NCI-H1417 treated with DMSO at 0.1 percent for 48 hours (cell line): ENCODE measurements at places on chromosomes 11 and 22.

DNA sequence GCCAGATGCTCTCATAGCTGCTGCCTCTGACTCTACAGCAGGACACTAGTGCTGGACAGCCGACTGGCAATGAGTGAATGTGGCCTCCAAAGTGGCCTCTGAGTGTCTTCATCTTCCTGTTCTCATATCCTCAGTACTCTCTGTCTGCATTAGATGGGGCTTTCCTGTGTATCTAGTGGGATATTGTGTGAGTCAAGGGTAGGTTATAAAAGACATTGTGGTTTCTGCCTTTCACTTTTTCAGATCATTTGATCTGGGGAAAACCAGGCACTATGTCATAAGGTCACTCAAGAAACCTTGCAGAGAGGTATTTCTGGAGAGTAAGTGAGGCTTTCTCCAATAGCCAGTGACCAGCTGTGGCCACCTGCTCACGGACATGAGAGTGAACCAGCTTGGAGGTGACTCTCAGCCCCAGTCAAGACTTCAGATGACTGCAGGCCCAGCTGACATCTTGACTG is 333.6 kb upstream of the NCAM1 start:
- DNase-seq: no peak

- no peak for DNase-seq
Observed at GRCh38 chr11:66720899-66721470, 8.0 kb downstream of the SPTBN2 start.

DNA sequence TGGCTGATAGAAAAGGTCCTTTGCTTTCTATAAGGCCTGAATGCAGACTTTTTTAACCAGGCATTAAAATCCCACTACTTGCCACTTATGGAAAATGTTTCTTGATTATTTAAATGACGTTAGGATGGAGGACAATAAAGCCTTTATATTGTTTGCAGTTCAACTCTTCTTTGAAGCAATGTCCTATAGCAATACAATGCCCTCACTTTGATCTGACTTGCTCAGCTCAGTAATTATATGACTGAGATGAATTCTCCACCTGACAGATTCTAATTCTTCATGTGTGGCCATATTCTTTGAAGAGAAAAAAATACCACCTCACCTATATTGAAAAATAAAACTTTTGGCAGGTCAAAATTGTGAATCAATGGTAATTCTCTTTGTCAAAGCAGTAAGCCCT is 182.0 kb upstream of the MTMR2 start:
- DNase-seq: no peak

GRCh38 chr11:88420165-88420791 is 82.7 kb upstream of the CTSC start:
- no peak for DNase-seq

- no peak for DNase-seq
Observed at GRCh38 chr11:128058580-128059208, 528.7 kb downstream of the ETS1 start.

- DNase-seq: no peak
Observed at GRCh38 chr22:41826021-41826420, 6.9 kb upstream of the SREBF2 start.

GRCh38 chr11:69931060-69931910 is 112.1 kb upstream of the FGF3 start:
- DNase-seq: no peak

GRCh38 chr11:33451364-33451763 is 194.2 kb downstream of the HIPK3 start:
- DNase-seq: no peak

DNA sequence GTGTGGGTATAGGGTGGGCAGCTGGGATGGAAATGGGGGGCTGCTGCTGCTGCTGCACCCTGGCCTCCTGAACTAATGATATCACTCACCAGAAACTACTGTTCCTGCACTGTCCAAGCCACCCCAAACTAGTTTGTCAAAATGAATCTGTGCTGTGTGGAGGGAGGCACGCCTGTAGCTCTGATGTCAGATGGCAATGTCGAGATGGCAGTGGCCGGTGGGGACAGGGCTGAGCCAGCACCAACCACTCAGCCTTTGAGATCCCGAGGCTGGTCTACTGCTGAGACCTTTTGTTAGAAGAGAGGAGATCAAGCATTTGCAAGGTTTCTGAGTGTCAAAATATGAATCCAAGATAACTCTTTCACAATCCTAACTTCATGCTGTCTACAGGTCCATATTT is 1.3 kb downstream of the RAG1 start:
- DNase-seq: no peak

GRCh38 chr11:83895516-83895915 is 609.3 kb upstream of the CCDC90B start:
- no peak for DNase-seq

- DNase-seq: no peak
Observed at GRCh38 chr11:128201009-128201408, 386.3 kb downstream of the ETS1 start.

DNA sequence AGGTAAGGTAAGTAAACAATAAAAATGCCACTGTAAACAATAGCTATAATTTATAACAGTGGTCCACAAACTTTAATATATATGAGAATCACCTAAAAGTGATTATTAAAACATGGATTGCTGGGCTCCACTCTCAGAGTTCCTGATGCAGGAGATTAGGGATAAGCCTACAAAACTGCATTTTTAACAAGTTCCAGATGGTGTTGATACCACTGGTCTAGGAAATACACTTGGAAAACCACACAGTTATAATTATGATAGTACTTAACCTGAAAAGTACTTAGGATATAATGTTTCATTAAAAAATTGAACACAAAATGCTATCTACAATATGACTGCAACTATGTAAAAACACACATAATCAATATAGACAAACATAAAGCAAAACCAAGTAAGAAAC is 20.4 kb downstream of the FCHSD2 start:
- DNase-seq: no peak

DNA sequence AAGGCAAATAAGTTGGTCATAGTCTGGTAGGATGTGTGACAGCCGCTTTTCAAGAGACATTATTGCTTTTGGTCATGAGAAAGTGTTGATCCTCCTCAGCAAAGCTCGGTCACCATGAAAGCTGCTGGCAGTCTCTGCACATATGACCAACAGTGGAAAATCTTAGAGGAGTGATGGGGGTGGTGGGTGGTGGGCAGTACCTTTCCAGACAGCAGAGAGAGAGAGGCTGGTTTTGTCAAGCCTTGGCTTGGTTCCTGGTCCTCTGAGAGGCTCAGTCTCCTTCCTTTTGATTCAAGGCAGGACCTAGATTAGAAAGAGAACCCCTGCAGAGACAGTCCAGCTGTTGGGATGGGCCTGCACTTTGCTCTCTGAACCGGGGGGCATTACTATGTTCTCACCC is 20.0 kb upstream of the VSIG10L2 start:
- no peak for DNase-seq

GRCh38 chr11:122765487-122766131 is 72.7 kb upstream of the CRTAM start:
- DNase-seq: no peak

DNA sequence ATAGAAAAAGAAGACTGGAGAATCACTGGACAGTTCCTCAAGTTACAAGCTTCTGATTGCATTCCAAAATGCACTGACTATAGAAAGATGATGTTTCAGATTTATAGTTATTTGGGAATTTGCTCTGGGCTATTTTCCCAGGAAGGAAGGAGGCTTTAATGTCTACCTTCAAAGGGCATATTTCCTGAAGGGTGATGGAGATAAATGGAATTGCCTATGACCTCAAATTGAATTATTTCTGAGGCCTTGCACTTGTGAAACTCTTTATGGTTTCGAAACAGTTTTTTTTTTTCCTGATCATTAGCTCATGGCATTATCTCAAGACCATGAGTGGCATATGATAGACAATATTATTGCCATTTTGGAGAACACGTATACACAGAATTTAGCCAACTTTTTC is 333.9 kb downstream of the METTL15 start:
- no peak for DNase-seq

DNA sequence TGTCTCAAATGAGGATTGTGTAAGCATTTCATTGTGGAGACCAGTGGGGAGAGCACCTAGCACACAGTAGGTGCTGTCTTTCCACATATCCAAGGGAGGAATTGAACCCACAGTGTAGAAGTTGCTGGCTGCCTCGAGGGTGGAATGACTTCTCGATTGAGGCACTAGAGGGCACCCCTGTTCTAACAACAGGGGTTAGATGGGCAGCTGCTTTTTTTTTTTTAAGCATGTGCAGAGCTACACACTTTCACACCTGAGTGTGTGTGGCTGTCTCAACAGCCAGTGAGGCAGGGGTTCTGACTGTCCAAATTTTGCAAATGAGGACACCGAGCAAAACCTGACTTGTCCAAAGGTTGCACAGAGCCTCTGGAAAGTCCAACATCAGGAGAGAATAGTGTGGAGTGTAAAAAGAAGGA is 118.2 kb upstream of the CRYBB3 start:
- no peak for DNase-seq

- DNase-seq: no peak
Observed at GRCh38 chr22:33631777-33632176, 288.5 kb downstream of the LARGE1 start.

DNA sequence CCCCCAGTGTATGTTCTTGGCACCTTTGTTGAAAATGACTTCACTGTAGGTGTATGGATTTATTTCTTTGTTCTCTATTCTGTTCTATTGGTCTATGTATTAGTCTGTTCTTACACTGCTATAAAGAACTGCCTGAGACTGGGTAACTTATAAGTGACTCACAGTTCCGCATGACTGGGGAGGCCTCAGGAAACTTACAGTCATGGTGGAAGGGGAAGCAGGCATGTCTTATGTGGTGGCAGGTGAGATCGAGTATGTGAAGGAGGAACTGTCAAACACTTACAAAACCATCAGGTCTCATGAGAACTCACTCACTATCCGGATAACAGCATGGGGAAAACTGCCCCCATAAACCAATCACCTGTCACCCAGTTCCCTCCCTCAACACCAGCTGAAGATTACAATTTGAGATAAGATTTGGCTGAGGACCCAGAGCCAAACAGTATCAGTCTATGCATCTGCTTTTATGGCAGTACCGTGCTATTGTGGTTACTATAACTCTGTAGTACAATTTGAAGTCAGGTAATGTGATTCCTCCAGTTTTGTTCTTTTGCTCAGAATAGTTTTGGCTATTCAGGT is 836.2 kb downstream of the DLG2 start:
- DNase-seq: no peak

GRCh38 chr22:45905326-45905923 is 71.5 kb downstream of the WNT7B start:
- no peak for DNase-seq

DNA sequence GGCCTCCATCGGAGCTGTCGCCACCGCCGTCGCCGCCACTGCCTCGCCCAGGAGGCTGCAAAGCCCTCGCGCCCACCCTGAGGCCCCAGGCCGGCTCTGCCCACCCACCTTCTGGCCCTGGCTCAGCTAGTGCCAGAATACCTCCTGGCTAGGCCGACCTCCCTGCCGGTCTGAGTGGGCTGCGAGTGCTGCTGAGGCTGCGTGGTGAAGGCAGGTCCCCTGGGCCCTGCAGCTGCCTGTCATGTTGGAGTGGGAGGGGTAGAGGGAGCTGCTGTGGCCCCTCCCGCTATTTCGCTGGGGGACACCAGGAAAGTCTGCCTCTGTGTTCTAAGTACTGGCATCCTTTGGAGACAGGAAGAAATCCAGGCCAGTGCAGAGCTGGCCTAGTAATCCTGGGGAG is 34.2 kb downstream of the LRRC10B start:
- DNase-seq: no peak

GRCh38 chr11:61290905-61291690 is 4.0 kb downstream of the VWCE start:
- DNase-seq: no peak

GRCh38 chr11:111406091-111406490 is 27.0 kb upstream of the POU2AF1 start:
- DNase-seq: no peak

DNA sequence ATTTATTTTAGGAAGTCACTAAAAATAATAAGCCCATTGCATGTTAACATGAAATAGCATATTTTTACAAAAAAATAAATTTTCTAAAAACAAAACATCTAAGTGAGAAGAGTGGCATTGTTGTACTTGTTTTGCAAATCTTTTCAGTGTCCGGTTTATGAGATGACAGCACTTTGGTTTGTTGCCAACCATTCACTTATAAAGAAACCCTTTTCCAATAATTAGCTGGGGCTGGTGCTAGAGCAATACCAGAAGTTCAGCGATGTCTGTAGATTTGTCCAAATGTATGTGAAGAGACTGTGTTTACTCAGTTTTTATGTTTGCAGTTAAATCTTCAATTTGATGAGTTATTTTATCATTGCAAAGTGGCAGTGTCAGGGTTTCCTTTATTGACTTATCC is 22.1 kb upstream of the KRTAP5-7 start:
- DNase-seq: no peak

DNA sequence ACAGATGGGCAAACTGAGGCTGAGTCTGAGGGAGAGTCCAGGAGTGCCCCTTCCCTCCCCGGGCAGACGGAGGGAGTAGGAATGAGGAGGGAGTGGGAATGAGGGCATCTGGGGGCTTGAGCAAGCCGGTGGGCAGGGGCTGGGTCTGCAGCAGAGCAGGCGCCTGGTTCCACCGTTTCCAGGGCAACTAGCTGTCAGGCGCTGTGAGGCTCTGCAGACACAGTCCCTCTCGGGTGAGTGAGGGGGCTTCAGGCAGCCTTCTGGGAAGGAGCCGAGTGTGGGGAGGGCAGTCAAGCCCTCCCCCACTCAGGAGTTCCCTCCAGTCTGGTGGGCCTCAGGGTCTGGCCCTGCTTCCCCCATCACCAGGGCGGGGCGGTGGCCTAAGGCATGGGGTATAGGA is 19.0 kb downstream of the TMEM258 start:
- DNase-seq: no peak

DNA sequence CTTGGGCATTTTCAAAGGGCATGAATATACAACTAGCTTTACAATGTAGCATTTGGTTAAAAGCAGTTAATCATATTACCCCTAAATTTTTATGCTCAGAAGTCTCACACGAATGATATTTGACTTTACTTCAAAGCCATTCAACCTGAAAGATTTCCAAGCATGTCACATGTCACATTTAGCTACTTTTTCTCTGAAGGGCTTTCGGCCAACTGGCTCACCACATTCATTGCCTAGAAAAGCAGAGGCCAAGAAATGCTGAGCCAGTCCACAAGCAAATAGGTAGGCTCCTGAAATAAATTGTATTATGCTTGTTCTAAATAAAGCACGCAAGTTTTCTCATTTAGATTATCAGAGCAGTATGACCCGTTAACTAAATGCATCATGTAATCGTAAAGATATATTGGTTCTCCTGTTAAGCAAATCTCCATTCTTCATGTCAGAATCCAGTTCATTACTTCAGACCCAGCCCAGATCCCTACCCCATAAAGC is 30.6 kb downstream of the PAX6 start:
- no peak for DNase-seq

GRCh38 chr11:97356144-97356543 is 966.3 kb downstream of the JRKL start:
- DNase-seq: no peak

DNA sequence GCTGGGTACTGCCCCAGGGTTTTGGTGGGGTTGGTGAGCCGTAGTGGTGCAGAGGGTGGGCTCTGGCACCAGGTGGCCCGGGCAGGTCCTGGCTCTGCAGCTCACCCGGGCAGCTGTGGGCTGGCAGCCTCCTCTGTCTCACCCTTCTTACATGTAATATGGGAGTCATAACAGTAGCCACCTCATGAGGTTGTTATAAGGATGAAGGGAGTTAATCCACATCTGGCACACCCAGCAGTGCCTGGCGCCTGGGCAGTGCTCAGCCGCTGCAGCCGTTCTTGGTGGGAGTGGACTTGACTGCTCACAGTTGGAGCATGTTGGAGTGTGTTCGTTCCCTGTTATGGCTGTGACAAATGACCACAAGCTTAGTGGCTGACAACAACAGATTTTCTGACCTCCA is 28.7 kb downstream of the IGHMBP2 start:
- no peak for DNase-seq

GRCh38 chr11:76291576-76292526 is 85.5 kb upstream of the WNT11 start:
- no peak for DNase-seq

GRCh38 chr11:93520726-93521509 is 22.3 kb downstream of the SMCO4 start:
- DNase-seq: no peak
